ENCODE measurements at places on chromosomes 11 and 22.

GRCh38 chr11:114187173-114187572 lies 109.0 kb upstream of the NNMT start:
- DNase-seq, result no peak
- H3K27me3 ChIP-seq, result no peaks in the 10 kb centered on the region
- no peak overlapping the region for H3K4me3 ChIP-seq
- peaks cover 14% of the 10 kb centered on the region for H3K4me1 ChIP-seq

GRCh38 chr22:25448435-25449051 lies 115.9 kb upstream of the GRK3 start:
- peak overlapping the region; percentile 95 for H3K4me3 ChIP-seq
- H3K27me3 ChIP-seq, result no peaks in the 10 kb centered on the region
- H3K27ac ChIP-seq, result peak overlapping the region; percentile 67
- peaks cover 30% of the 10 kb centered on the region for H3K4me1 ChIP-seq

DNA sequence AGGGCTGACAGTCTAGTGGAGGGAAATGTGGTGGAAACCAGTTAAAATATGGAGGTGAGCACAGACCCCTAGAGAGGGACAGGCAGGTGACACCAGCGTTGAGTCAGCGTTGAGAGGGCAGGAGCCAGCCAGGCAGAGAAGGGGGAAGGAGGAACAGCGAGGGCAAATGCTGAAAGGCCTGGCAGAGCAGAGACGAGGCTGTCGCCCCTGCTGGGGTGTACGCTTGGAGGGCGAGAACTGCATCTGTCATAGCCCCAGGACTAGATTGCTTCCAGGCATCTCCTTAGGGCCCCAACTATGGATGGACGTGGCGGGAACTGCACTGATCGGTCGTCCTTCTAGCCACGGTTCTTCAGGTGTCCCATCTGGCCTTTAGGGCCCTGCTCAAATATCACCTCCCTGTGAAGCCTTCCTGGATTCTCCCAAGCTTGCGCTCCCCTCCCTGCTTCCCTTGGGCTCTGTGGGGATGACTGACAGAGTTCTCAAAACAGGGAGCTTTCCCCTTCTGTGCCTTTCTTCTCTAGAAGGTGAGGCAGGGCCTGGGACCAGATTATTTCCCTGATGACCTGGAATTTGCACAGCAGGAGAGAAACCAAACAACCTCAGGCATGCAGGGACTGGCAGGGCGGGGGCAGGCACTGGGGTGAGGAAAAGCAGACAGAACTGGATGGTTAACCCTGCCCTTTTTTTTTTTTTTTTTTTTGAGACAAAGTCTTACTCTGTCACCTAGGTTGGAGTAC lies 11.1 kb downstream of the SYNGR1 start:
- no peak overlapping the region for H3K27ac ChIP-seq
- H3K4me3 ChIP-seq, result no peak overlapping the region
- no peaks in the 10 kb centered on the region for H3K36me3 ChIP-seq
- no peaks in the 10 kb centered on the region for H3K4me1 ChIP-seq
- no peak for DNase-seq

GRCh38 chr11:35357923-35358322 lies 61.4 kb downstream of the SLC1A2 start:
- peaks cover under 1% of the 10 kb centered on the region for H3K27me3 ChIP-seq
- H3K36me3 ChIP-seq, result no peaks in the 10 kb centered on the region
- H3K4me1 ChIP-seq, result no peaks in the 10 kb centered on the region
- no peak for DNase-seq

DNA sequence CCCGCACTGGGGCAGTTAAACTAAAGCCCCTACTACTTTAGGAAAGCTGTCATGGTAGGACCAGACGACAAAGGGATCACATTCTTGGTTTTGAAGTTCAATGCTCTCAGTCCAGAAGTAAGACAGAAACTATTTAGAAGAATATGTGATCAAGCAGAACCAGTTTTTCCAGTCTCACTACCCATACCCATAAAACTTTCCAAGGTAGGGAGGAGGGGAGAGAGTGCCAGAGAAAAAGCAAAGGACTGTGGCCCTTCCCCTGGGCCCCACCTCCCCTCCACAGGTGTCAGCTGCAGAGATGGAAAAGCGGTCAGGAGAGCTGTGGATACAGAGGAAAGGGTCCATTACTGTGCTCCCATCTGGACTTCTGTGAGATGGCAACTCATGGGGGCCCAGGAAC lies 587.1 kb downstream of the SOX6 start:
- no peaks in the 10 kb centered on the region for H3K36me3 ChIP-seq
- H3K27ac ChIP-seq, result no peak overlapping the region
- H3K4me1 ChIP-seq, result no peaks in the 10 kb centered on the region
- no peak overlapping the region for H3K4me3 ChIP-seq
- H3K27me3 ChIP-seq, result no peaks in the 10 kb centered on the region
- no peak for DNase-seq

GRCh38 chr11:72241291-72241781 lies 2.6 kb downstream of the PHOX2A start:
- H3K27me3 ChIP-seq, result peaks cover 12% of the 10 kb centered on the region
- H3K27ac ChIP-seq, result no peak overlapping the region
- H3K36me3 ChIP-seq, result no peaks in the 10 kb centered on the region
- H3K4me3 ChIP-seq, result no peak overlapping the region
- H3K4me1 ChIP-seq, result no peaks in the 10 kb centered on the region
- no peak for DNase-seq

DNA sequence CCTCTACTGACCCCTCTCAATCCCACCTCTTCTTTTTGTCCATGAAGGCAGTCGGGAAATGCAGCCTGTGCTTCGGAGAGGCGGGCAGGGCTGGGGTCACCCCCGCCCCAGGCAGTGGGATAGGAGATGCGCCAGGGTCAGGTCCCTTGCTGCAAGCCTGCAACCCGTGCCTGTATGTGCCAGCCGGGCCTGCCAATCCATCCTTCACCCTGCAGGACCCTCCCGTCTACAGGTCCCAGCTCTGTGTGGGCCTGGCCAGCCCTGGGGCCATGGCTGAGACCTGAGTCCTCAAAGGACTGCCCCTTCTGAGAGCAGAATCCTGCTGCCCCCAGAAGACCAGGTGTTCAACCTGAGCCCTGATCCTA lies 10.9 kb downstream of the ASCL2 start:
- peaks cover 13% of the 10 kb centered on the region for H3K27me3 ChIP-seq
- no peak overlapping the region for H3K27ac ChIP-seq
- no peak overlapping the region for H3K4me3 ChIP-seq
- no peaks in the 10 kb centered on the region for H3K4me1 ChIP-seq
- no peak for DNase-seq

DNA sequence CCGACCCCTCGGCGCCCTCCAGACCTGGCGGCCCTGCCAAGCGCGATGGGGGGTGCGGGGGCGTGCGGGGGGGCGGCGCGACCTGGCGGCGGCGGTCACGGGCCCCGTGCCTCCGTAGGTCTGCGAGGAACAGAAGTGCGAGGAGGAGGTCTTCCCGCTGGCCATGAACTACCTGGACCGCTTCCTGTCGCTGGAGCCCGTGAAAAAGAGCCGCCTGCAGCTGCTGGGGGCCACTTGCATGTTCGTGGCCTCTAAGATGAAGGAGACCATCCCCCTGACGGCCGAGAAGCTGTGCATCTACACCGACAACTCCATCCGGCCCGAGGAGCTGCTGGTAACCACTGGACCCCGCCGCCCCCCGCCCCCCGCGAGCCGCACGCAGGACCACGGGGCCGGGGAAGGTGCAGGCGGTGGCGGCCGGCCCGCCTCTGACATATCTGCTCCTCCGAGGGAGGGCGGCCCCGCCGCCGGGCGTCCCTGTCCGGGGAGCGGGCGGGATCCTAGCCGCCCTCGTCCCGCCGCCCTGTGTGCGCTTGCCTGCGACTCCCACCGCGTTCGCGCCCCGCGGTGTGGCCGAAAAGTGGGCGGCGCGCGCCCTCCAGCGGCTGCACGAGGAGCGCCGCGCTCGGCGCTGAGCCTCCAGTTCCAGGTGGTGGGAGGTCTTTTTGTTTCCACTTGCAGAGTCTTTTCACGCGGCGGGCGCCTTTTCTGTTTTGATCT lies 2.1 kb downstream of the CCND1 start:
- peaks cover 6% of the 10 kb centered on the region for H3K27me3 ChIP-seq
- no peaks in the 10 kb centered on the region for H3K36me3 ChIP-seq
- DNase-seq, result peak; percentile 70
- H3K4me1 ChIP-seq, result peaks cover 11% of the 10 kb centered on the region
- H3K4me3 ChIP-seq, result peak overlapping the region; percentile 35

DNA sequence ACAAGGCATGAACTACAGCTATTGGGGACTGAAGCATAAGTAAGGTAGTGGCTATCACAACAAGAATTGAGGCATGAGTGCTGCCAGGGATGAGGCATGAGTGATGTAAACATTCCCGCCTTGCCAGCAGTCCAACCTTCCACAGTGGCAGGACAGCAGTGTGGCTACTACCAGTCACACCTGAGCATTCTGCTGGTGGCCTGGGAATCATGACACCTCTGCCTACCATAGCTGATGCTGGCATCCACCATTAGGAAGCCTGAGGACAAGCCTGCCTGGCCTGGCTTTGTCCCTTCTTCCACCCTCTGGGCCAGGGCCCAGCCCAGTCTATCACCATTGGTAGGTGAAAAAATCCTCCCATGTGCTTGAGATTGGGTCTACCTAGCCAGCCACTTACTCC lies 712.8 kb upstream of the CCDC90B start:
- no peaks in the 10 kb centered on the region for H3K4me1 ChIP-seq
- DNase-seq, result no peak
- no peaks in the 10 kb centered on the region for H3K27me3 ChIP-seq
- H3K36me3 ChIP-seq, result no peaks in the 10 kb centered on the region
- no peak overlapping the region for H3K27ac ChIP-seq

DNA sequence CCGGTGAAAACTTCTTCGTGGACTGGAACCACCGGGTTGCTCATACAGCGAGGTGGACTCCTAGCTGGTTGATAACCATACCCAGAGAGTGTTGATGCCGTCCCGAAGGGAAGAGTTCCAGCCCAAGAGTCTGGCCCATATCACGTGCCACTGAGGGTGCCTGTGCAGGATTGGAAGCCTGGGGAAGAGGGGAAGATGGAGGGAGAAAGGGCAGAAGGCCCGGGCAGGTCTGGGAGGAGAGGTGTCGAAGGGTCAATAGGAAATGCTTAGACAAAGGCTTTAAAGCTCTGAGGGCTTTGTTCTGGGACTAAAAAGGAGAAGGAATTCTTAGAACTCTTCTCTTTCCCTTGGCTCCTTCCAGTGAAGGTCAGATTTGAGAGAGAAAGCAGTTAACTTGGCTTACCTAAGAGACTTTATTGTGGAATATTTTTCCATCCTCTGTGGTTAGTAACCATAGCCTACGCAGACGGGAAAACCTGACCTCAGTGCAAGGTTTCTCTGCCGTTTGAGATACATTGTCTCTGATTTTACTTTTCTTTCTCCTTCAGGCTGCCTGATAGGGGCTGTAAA lies 70.5 kb downstream of the JAM3 start:
- H3K27me3 ChIP-seq, result no peaks in the 10 kb centered on the region
- H3K4me3 ChIP-seq, result no peak overlapping the region
- no peaks in the 10 kb centered on the region for H3K4me1 ChIP-seq
- DNase-seq, result no peak
- no peaks in the 10 kb centered on the region for H3K36me3 ChIP-seq

DNA sequence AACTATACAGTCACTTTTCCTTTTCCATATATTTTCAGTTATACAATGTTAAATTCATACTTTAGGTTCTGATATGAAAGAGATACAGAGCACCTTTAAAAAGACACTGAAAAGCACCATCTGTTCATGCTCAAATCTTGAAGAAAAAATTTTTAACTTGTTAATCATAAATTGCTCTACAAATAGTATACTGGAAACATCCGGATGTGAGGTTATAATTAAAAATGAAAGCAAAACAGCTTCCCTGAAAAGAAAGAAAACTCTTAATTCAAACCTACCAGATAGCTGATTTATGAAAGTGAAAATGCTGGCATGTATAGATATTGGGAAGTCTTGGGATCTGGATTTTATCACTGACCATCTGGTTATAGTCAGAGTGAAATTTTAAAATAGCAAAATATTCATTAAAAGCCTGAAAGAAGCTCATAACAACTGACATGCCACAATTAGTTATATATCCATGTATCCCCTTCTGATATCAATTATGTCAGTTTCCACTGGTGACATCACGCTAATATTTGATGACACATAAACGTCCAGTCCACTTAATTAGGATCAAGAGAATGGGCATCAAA lies 740.0 kb downstream of the DLG2 start:
- no peak for DNase-seq
- no peaks in the 10 kb centered on the region for H3K36me3 ChIP-seq
- no peaks in the 10 kb centered on the region for H3K4me1 ChIP-seq
- no peak overlapping the region for H3K27ac ChIP-seq

GRCh38 chr22:44380756-44381486 lies 68.2 kb upstream of the SHISAL1 start:
- no peaks in the 10 kb centered on the region for H3K36me3 ChIP-seq
- H3K27me3 ChIP-seq, result no peaks in the 10 kb centered on the region
- H3K4me1 ChIP-seq, result no peaks in the 10 kb centered on the region
- no peak overlapping the region for H3K4me3 ChIP-seq
- H3K27ac ChIP-seq, result no peak overlapping the region
- DNase-seq, result no peak

DNA sequence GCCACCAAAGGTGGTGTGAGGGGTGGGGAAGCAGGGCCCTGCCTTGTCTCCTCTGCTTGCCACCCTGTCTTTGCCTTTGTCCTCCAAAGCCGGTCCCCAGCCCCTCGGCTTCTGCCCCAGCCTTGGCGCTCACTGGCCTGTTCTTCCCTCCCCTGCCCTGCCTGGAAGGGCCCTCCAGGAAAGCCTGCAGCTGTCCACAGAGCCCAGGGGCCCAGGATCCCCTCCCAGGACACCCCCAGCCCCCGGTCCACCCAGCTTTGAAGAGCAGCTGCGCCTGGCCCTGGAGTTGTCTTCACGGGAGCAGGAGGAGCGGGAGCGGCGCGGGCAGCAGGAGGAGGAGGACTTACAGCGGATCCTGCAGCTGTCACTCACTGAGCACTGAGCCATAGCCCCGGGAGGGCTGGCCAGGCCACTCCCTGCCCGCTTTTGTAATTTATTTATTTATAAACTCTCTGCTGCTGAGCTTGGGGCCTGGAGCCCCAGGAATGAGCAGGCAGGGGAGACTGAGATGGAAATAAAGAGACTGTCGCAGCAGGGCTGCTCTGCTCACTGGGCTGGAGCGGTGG lies 1.3 kb upstream of the SSH3 start:
- H3K27me3 ChIP-seq, result no peaks in the 10 kb centered on the region
- H3K4me3 ChIP-seq, result no peak overlapping the region

All from T-cell (primary cell).